ENCODE measurements at places on chromosomes 2 and 18. TPM values are rescaled to one million over a fixed set of nuclear protein-coding genes. Genes with fewer than 3 reads are reported as not detected.

DNA sequence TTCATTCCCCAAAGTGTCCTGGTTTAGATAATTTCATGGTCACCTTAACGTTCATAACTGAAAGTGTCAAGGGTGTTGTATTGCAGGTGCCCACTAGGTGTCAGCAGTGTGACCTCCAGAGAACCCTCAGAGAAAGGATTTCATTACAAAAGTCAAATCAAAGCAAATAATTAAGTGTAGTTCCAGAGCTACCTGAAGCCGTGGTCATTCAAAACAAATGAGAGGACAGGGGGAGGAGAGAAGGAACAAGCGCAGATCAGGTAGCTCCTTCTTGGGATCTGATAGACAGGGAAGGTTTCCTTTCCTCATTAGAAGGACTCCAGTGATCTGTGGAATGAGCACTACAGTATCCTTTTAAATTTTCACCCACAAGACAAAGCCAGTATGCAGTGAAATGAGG, at the start of gene SLC9A4:
TSS of gene SLC9A4 (plus strand) at position 207 of the 400 bp plus-strand sequence. CDS start 534 bp downstream, outside the sequence.
- H3K27me3 ChIP-seq: no peaks in the 10 kb centered on the region
- H3K27ac ChIP-seq: no peak within 1 kb of the TSS
- H3K36me3 ChIP-seq: no peaks in the 10 kb centered on the region
- H3K4me3 ChIP-seq: no peak within 1 kb of the TSS

DNA sequence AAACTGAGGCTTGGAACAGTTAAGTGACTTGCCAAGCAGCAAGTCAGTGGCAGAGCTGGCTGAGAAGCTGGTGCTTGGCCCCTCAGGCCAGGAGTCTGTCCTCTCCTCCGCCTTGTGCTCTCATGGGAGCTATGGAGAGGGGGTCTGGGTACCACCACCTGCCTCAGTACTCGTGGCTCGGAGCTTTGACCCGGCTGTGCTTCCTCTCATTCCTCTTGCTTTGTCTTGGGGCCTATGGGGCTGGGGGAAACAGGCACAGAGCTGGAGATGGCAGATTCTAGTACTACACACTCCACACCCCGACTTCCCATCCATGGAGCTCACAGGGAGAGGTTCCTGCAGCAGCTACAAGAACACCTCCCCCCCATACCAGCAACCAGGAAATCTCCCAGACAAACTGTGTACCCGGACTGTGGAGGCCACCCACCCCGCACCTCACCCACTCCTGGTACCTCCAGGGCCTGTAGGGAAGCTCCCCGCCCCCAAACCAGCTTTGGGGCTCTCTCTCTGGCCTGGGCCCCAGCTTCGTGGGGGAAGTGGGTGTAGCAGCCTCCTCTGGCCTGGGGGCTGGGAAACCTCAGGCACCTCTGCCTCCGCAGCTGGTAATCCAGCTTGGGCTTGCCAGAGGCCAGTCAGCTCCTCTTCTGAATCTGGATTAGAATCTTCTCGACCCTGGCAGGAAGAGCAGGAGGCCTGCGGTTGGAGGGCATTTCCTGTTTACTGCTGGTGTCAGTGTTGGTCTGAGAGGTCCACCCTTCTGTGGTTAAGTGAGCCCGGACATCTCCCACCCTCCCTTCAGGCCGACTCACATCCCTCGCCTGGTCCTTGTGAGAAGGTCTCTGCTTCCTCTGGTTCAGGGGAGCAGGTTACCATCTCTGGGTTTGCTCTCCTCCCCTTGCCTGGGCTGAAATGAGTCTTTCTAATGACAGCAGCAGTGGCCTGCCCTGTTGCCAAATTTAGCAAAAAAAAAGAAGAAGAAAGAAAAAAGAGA, 22.3 kb upstream of the RHOB start:
- H3K27ac ChIP-seq: no peak overlapping the region
- no peaks in the 10 kb centered on the region for H3K36me3 ChIP-seq

DNA sequence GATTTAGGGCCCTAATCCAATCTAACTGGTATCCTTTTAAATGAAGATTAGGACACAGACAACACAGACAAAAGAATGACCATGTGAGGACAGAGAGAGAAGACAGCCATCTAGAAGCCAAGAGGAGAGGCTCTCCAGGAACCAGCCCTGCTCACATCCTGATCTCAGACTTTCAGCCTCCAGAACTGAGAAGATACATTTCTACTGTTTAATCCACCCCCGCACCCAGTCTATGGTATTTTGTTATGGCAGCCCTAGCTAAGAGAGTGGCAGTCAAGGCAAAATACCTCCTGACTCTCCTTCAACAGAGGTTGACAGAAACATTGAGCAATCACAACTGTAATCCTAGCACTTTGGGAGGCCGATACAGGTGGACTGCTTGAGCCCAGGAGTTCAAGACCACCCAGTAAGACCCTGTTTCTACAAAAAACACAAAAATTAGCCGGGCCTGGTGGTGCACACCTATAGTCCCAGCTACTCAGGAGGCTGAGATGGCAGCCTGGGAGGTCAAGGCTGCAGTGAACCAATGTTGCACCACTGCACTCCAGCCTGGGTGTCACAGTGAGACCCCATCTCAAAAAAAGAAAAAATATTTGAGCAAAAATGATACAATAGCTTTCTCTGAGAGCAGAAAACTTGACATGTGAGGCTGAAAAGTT, 34.7 kb downstream of the WDR33 start:
- H3K27me3 ChIP-seq: no peaks in the 10 kb centered on the region
- H3K4me1 ChIP-seq: peaks cover 21% of the 10 kb centered on the region
- no peak for DNase-seq
- H3K27ac ChIP-seq: peak overlapping the region; percentile 36
- H3K36me3 ChIP-seq: no peaks in the 10 kb centered on the region

DNA sequence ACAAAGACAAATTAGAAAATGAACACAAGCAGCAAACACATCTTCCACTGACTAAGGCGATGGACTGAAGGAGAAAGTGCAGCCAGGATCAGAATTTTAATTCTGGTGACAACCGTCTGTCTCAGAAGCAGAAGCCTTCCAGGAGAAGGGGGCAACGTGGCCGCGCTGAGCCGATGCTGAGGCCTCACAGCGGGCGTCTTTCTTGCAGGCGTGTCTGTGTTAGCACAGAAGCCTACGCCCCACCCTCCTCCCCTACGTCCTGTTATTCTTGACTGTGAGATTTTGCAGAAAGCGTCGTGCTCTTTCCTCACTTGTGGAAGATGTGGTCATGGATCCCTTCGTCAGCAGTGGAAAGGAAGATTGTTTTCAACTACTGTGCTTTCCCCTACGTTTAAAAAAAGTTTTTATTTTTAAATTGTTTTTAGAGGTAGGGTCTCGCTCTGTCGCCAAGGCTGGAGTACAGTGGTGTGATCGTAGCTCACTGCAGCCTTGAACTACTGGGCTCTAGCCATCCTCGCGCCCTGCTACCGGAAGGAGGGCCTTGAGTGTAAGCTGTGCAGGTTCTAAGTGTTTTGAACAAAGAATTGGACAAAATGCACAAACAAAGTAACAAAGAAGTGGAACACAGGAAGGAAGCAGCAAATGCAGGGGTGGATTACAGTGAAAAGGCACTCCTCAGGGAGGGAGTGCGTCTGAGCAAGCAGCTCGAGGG, 422.0 kb downstream of the GALR1 start:
- no peaks in the 10 kb centered on the region for H3K4me1 ChIP-seq
- H3K36me3 ChIP-seq: no peaks in the 10 kb centered on the region
- H3K27me3 ChIP-seq: no peaks in the 10 kb centered on the region
- H3K4me3 ChIP-seq: no peak overlapping the region

GRCh38 chr2:53782676-53783075, 4.1 kb downstream of the ASB3 start:
- H3K4me3 ChIP-seq: no peak overlapping the region
- H3K4me1 ChIP-seq: peaks cover 13% of the 10 kb centered on the region
- peaks cover 12% of the 10 kb centered on the region for H3K36me3 ChIP-seq
- no peaks in the 10 kb centered on the region for H3K27me3 ChIP-seq
- no peak overlapping the region for H3K27ac ChIP-seq
- no peak for DNase-seq

Gene HJURP
- not detected for total RNA-seq

Gene CYBRD1
- 15.7 TPM for total RNA-seq

Gene FBXO36
- total RNA-seq: 0.99 TPM

DNA sequence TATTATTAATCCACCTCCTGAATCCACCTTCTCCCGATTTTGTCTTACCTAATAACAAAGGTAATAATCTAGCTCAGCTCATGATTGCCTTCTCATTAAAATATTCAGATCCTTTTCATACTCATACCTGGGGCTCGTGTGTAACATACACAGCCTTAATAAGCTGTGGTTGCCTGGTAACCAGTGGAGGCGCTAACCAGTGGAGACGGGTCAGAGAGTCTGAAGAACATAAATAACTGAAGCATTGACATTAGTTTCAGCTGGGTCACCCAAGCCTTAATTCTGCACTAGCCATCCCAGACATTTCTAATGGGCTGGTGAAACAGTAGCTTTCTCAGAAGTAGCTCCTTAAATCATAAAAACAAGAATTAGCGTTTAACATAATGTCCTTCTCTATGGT, 14.8 kb upstream of the DTNA start:
- H3K27ac ChIP-seq: no peak overlapping the region
- peaks cover 38% of the 10 kb centered on the region for H3K4me1 ChIP-seq
- peaks cover 3% of the 10 kb centered on the region for H3K36me3 ChIP-seq

DNA sequence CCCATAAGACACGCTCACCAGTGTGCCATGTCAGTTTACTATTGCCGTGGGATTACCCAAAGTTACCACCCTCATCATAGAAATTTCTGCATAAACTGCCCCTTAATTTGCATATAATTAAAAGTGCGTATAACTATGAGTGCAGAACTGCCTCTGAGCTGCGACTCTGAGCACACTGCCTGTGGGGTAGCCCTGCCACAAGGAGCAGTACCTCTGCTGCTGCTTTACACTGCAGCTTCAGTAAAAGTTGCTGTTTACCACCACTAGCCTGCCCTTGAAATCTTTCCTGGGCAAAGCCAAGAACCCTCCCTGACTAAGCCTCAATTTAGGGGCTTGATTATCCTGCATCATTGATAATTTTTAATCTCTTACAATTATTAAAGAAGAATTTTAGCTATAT, 213.9 kb upstream of the MAP2 start:
- H3K4me3 ChIP-seq: no peak overlapping the region
- no peak for DNase-seq
- no peaks in the 10 kb centered on the region for H3K36me3 ChIP-seq
- H3K27ac ChIP-seq: no peak overlapping the region

DNA sequence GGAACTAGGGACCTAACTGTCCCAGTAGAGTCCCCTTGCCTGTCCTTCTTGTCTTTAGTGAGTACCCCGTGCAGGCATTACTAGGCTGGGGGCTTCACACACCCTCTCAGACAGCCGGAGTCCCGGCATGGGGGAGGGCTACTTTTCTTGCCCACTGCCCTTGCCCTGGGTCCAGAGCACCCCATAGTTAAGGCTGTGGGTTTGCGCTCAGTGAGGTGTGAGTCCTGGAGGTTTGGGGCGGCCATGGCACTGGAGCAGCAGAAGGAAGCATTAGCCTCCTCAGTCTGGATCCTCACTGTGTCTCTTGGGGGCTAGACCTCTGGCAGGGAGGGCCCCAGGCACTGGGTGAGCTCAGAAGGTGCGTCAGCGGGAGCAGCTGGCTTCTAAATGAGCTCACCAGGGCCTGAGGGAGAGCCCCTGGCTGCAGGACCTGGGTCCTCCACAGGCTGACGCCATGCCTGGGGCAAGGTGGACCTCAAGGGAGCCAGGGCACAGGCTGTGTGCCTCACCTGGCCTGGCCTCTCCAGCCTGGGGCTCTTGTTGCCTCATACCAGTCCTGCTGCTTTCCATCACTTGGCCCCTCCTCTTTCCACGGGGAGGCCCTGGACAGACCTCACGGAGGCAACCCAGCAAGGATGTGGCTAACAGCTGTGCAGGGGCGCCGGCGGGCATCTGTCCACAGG, 27.4 kb downstream of the HS6ST1 start:
- no peaks in the 10 kb centered on the region for H3K27me3 ChIP-seq
- no peaks in the 10 kb centered on the region for H3K36me3 ChIP-seq
- peaks cover 32% of the 10 kb centered on the region for H3K4me1 ChIP-seq
- no peak overlapping the region for H3K4me3 ChIP-seq

Gene UGT1A3
- not detected for total RNA-seq

DNA sequence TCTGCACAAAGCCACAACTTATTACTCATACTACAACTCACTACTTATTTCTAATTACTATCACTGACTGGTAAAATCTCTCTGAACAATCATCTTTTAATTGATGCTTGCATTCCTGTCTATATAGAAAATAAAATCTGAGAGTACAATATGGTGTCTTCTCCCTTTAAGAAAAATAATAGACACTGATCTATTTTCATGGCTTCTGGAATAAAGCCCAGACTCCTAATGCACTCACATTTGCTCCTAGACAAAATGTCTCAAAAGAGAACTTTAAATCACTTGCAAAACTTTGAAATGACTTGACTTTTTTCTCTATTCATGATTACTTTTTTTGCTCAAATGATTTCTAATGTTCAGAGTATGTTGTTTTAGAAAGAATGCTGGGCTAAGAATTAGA, 28.7 kb downstream of the ESCO1 start:
- no peaks in the 10 kb centered on the region for H3K27me3 ChIP-seq
- DNase-seq: no peak
- H3K36me3 ChIP-seq: no peaks in the 10 kb centered on the region
- no peak overlapping the region for H3K4me3 ChIP-seq
- H3K27ac ChIP-seq: no peak overlapping the region
- peaks cover 15% of the 10 kb centered on the region for H3K4me1 ChIP-seq

GRCh38 chr2:239721531-239721930, 303.6 kb downstream of the NDUFA10 start:
- H3K27me3 ChIP-seq: no peaks in the 10 kb centered on the region
- H3K4me1 ChIP-seq: no peaks in the 10 kb centered on the region
- H3K36me3 ChIP-seq: no peaks in the 10 kb centered on the region
- H3K4me3 ChIP-seq: no peak overlapping the region
- no peak overlapping the region for H3K27ac ChIP-seq
- DNase-seq: peak; percentile 41

- no peaks in the 10 kb centered on the region for H3K27me3 ChIP-seq
- no peaks in the 10 kb centered on the region for H3K4me1 ChIP-seq
- H3K36me3 ChIP-seq: no peaks in the 10 kb centered on the region
- H3K4me3 ChIP-seq: no peak overlapping the region
- H3K27ac ChIP-seq: no peak overlapping the region
- DNase-seq: no peak
Measured at GRCh38 chr2:99775585-99775984, 285.8 kb upstream of the REV1 start.

- H3K27me3 ChIP-seq: no peaks in the 10 kb centered on the region
- no peak for DNase-seq
- H3K36me3 ChIP-seq: peaks cover 17% of the 10 kb centered on the region
- peaks cover 29% of the 10 kb centered on the region for H3K4me1 ChIP-seq
- H3K27ac ChIP-seq: peak overlapping the region; percentile 92
Measured at GRCh38 chr2:218567797-218568189, 358 bp downstream of the USP37 start.

GRCh38 chr2:226187616-226188015, 612.0 kb downstream of the IRS1 start:
- no peaks in the 10 kb centered on the region for H3K36me3 ChIP-seq
- no peak overlapping the region for H3K4me3 ChIP-seq
- no peak overlapping the region for H3K27ac ChIP-seq
- no peaks in the 10 kb centered on the region for H3K27me3 ChIP-seq
- H3K4me1 ChIP-seq: peaks cover 23% of the 10 kb centered on the region

Gene SCYGR4
- not detected for total RNA-seq

- no peaks in the 10 kb centered on the region for H3K4me1 ChIP-seq
- DNase-seq: no peak
- H3K27me3 ChIP-seq: no peaks in the 10 kb centered on the region
- no peaks in the 10 kb centered on the region for H3K36me3 ChIP-seq
- no peak overlapping the region for H3K4me3 ChIP-seq
- no peak overlapping the region for H3K27ac ChIP-seq
Measured at GRCh38 chr2:29615183-29615582, 306.2 kb downstream of the ALK start.

Gene VWA3B
- 0.24 TPM for total RNA-seq

GRCh38 chr2:23614701-23615100, 229.7 kb downstream of the KLHL29 start:
- no peak overlapping the region for H3K27ac ChIP-seq
- DNase-seq: no peak
- H3K4me1 ChIP-seq: peaks cover 13% of the 10 kb centered on the region
- no peak overlapping the region for H3K4me3 ChIP-seq
- no peaks in the 10 kb centered on the region for H3K36me3 ChIP-seq

Data from psoas muscle (tissue), 8 donors.